ENCODE measurements at places on chromosomes 2 and 18.
A peak's percentile ranks its signal among the peaks of the same experiment; 100 is the strongest.

- no peak for DNase-seq
These were observed 334.3 kb downstream of the DYSF start for GRCh38 chr2:71787476-71788185.

GRCh38 chr18:57951999-57952774 is 91.8 kb upstream of the NEDD4L start:
- DNase-seq, result no peak

DNA sequence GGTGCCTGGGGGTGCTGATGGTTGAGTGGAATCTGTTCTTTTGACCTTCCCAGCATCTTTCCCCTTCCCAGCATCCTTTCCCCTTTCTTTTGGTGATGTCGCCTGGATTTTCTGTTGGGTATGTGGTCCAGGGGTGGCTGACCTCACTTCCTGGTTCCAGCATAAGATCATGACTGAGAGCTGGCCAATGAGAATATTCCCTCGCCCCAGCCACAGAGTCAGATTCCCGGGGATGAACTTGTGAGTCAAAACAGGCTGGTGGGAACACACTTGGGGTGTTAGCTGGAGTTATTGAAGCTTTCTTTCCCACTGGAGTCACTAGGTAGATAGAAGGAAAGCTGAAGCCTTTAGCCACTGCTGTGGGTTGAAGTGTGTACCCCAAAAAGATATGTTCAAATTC is 28.0 kb upstream of the FOSL2 start:
- DNase-seq, result no peak

DNA sequence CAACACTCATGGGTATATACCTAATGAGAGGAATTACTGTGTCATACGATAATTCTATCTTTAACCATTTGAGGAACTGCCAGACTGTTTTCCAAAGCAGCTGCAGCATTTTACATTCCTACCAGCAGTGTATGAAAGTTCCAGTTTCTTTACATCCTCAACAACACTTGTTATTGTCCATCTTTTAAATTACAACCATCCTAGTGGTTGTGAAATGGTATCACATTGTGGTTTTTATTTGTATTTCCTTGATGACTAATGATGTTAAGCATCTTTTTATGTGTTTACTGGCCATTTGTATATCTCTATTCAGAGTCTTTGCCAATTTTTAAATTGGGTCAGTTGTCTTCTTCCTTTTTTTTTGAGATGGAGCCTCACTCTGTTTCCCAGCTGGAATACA is 4.0 kb upstream of the CKAP2L start:
- DNase-seq, result no peak

DNA sequence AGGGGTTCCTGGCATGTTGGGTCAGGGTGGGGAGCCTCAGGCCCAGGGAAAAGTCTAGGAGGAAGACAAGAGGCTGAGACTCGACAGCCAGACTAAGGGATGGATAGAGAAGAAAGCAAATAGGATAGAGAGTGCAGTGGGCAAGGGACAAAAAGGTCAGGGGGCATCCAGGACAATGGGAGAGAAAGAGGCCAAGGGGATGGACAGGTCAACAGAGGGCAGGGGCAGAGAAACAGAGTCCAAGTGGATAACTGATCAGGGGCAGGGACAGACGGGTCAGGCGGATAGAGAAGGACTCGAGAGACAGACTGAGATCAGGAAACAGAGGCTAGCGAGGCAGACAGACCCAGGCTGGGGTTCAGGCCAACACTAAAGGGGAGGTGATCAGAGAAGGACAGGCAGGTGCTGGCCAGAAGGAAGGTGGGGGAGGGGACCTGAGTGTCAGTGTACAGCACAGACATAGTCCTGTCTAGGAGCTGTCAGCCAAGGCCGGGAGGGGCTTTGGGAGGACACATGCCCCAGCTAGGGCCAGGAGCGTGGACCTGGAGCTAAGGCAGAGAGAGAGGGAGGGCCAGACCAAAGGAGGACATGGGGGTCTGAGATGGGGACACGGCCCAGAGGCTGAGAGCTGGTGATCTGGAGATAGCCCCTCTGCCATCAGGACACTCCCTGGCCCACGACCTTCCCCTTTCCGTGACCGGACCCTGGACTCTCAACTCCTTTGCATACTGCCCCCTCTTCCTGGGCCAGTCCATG is 12.2 kb downstream of the ASIC4 start:
- DNase-seq, result no peak

DNA sequence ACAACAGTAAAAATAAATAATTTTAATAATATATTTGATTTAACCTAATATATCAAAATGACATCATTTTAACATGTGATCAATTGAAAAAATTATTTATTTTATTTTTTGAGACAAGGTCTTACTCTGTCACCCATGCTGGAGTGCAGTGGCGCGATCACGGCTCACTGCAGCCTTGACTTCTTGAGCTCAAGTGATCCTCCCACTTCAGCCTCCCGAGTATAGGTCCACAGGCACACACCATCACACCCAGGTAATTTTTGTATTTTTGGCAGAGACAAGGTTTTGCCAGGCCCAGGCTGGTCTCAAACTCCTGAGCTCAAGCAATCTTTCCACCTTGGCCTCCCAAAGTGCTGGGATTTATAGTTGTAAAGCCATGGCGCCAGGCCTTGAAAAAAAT is 126.7 kb upstream of the COPS8 start:
- DNase-seq, result no peak

DNA sequence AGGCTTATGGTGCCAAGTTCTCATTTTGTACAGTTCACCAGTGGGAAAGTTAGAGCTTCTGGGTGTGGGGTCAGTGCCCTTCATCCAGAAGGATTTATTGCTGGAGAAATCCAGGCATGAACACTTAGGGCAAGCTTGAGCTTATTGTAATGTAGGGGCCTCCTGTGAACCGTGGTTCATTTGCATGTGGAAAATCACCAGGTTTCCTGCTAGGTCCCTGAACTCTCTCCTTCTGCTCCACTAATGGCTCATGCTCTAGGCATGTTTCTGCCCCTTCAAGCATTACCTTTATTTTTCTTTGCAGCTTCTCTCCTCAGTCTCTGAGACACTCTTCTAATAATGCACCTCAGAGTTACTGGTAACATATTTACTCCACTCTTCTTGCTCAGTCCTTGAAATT is 79.3 kb upstream of the FAM98A start:
- DNase-seq, result no peak

DNA sequence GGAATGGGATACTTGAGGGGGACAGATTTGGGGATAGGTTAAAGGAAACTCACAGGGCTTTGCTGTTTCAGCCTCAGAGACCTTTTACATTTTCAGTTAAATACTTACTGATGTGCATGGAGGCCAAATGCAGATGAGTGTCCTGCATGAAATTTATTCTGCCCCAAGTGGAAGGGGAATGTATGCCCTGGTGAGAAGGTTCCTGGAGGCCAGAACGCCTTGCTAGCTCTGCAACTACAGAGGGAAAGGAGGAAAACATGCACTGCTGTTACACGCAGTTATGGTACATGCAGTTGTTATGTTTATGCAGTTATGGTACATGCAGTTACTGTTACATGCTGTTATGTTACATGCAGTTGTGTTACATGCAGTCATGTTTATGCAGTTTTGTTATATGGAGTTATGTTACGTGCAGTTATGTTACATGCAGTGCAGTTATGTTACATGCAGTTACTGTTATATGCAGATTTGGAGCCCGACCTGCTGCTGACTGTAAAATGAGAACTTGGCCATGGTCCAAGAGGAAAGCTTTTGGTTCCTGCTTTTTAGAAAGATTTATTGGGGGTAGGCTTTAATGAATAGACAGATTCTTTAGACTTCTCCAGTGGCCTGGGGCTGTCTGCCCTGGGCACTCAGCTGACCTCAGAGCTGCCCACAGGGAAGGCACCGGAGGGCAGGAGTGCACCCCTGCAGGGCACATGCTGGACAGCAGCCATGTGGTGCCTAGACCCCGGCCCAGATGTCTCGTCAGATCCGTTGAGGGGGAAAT is 84.1 kb downstream of the LDLRAD4 start:
- no peak for DNase-seq

- DNase-seq, result peak; percentile 79
These were observed 146.1 kb upstream of the SESTD1 start for GRCh38 chr2:179410552-179411356.

GRCh38 chr2:129253461-129253812 is 726.0 kb upstream of the RAB6C start:
- DNase-seq, result peak; percentile 46

- DNase-seq, result no peak
These were observed 661 bp upstream of the MGAT5 start for GRCh38 chr2:134253117-134253704.

DNA sequence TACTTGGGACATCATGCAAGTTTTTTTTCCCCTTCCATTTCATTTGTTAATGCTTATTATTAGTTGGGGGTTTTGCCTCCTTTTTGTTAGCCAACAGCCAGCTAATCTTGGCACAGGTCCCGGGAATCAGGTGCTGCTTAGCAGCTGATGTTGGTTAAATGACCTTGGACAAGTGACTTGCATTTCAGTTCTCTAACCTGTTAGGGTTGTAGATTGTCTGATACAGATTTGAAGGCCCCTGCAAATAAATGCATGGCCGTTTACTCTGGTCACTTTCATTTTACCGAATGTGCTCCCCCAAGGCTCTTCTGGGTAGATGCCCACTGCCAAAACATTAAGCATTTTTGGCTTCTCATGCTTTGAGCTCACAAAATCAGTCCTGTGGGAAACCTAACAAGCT is 120.9 kb downstream of the SPTBN1 start:
- DNase-seq, result peak; percentile 43

DNA sequence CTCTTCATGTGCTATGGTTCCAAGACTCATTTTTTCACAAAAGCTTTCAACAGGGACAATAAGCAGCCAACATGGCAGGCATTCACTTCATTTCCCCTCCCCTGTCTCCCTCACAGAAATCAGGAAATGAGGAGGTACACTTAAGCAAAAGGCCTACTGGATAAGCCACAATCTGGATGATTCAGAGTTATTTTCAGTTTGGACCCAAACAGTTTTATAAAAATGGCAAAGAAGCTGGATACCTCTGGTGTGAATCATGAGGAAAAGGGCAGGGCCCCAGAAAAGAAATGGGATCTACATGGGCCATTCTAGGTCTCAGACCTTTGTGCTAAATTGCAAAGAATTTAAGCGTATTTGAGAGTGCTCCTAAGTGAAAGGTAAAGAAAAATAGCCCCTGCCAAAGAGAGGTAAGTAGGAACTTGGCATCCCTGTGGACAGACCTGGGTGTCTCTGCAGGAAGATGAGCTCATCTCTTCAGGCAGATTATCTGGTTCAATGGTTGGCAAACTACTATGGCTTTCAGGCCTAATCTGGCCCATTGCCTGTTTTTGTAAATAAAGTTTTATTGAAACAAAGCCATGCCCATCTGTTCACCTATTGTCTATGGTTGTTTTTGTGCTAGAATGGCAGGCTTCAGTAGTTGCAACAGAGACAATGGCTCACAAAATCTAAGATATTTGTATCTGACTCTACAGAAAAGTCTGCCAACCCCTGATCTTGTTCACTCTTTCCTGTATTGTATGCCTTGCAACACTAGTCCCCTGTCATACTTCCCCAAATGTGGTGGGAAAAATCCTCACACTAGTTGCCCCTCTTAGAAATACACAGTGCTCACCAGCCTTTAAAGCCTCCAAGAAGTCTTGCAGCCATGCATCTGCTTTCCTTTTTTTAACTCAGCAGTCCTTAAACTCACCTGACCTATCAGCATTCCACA is 315.0 kb downstream of the ALK start:
- no peak for DNase-seq

GRCh38 chr18:75659535-75660023 is 232.1 kb upstream of the SMIM21 start:
- DNase-seq, result no peak

DNA sequence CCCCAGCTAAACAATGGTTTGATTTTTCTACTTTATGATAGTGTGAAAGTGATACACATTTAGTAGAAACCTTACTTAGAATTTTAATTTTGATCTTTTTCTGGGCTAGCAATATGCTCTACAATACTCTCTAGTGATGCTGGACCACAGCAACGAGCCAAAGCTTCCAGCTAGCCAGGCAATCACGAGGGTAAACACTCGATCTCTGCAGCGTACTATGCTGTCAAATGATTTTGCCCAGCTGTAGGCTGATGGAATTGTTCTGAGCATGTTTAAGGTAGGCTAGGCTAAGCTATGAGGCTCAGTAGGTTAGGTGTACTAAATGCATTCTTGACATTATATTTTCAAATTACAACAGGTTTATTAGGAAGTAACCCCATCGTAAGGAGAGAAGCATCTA is 207.5 kb downstream of the LRRTM4 start:
- DNase-seq, result no peak

DNA sequence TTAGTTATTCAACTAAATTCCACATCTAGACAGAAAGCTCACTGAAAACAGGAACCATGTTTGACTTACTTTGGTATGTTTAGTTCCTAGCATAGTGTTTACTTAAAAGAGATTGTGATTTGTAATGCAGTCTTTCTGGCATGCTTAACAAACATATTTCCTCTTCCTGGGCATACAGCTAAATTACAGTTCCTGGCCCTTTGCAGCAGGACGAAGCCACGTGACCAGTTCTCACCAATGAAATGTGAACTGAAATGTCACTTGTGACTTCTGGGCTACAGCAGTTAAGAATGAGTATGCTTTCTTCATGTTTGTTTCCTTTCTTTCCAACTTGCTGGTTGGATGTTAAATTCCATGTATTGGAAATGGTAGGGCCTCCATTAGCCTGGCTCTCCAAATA is 330.5 kb downstream of the FIGN start:
- DNase-seq, result no peak

DNA sequence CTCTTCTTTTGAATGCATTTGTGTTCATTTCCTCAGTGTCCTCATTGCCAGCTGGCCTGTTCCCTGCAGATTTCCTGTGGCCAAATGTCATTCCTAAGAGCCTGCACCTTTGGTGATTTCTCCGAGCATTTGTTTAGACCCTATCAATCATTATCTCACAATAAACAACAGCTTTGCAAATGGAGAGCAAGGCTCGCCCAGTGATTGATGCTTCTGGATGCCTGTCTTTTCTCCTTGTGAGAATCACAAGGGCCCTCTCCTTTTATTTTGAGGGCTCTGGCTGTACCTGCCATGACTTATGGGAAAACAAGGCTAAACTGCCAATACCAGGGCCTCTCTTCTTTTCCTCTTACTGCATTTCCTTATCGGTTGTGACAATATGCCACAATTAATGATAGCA is 1454.4 kb upstream of the CELF4 start:
- no peak for DNase-seq

- no peak for DNase-seq
These were observed 140.8 kb upstream of the ZEB2 start for GRCh38 chr2:144660518-144661316.

- peak; percentile 82 for DNase-seq
These were observed 244.5 kb downstream of the TCF4 start for GRCh38 chr18:55343396-55344073.

- DNase-seq, result no peak
These were observed 18.1 kb downstream of the LCLAT1 start for GRCh38 chr2:30465171-30465545.

- no peak for DNase-seq
These were observed 12.7 kb downstream of the CNDP2 start for GRCh38 chr18:74508821-74509225.

GRCh38 chr2:78585871-78586270 is 439.6 kb upstream of the REG3G start:
- DNase-seq, result peak; percentile 51

DNA sequence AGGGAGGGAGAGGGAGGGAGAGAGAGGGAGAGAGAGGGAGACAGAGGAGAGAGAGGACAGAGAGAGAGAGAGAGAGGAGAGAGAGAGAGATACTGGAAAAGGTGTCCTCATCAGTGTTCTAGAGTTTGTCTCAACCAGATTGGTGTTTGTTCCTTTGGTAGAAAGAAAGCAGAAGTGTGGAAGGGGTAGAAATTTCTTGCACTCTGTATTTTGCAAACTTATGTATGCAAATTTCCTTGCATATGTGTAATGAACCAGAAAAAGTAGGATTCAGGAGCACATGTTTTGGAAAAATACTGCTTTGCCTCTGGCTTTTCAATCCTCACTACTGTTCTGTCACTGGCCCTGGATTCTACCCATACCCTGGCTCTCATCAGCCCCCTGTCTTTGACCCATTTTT is 1.1 kb upstream of the SP140 start:
- DNase-seq, result no peak
